ENCODE measurements at places on chromosomes 12 and 14.

DNA sequence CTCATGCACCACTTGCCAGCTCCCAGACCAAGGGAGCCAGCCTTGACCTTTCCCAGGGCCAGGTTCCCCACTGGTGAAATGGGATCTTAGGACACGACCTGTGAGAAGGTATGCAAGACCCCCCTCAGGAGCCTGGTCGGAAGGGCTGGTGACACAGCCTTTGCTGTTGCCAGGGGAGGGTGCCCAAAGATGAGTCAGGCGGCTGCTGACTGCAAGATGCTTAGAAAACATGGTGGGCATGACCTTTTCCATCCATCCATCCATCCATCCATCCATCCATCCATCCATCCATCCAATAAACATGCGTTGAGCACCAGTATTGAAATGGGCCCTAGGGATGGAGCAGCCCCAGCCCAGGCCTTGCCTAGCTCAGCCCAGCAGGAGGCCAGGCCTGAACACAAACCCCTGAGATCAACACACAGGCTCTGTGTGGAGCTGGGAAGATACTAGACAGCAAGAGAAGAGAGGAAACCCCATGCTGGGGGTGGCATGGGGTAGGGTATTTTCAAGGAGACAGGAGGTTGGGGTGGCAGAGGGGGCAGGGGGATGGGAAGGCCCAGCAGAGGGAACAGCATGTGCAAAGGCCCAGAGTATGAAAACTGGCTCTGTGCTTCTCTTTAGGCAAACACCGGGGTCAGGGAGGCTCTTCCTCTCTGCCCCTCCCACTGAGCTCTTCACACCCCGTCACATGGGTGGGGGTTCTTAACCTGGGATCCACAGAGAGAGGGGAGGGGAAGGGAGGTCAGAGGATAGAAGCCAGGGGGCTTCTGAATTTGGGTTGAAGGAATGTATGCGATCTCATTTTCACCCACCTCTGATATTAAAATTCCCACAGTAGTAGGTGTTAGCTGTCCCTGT is 26.2 kb upstream of the YY1 start:
- DNase-seq = no peak

- no peak for DNase-seq
These were observed 45.8 kb upstream of the NCOR2 start for GRCh38 chr12:124613151-124613585.

GRCh38 chr12:66066137-66066928 is 64.2 kb downstream of the LLPH start:
- DNase-seq = peak; percentile 89

DNA sequence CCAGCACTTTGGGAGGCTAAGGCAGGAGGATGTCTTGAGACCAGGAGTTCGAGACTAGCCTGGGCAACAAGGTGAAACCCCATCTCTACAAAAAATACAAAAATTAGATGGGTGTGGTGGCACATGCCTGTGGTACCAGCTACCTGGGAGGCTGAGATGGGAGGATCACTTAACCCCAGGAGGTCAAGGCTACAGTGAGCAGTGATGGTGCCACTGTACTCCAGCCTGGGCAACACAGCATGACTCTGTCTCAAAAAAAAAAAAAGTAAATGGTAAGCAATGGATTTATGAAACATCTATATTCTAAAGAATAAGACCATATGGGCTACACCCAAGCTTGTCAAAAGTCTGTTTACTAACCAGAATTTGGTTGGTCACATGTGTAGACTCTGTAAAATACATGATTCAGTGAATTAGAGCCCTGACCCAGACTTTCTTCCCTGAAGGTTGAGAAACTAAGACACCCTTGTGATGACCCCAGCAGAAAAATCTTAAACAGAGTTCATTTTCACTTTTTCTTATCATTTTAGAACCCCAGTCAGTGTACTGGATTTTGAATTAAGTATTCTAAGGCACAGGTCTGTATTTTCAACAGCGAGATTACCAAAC is 12.1 kb downstream of the FGD6 start:
- DNase-seq = no peak

DNA sequence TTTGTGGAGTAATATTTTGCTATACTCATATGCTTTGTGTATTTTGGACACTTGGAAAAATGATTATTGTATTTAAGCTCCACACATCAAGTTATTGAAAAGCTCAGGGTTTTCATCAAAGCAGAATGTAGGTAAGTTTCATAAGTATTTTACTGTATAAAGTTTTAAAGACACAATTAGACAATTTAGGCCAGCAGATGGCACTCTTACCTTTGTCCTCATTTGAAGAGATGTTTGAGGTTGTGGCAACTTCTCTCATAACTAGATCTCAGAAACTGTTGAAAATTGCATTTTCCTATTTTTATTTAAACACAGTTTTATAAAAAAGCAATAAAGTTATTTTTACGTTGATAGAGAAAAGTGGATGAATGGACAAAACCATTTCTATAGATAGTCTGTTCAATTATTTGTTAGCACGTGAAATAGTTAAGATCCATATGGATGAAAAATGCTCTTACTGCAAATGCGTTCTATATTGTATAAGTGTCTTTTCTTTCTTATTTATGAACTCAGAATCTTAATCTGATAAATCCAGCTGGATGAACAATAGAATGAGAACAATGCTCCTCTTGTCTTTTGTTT is 300.0 kb downstream of the AEBP2 start:
- peak; percentile 64 for DNase-seq
